ENCODE measurements at places on chromosomes 2 and 18.

GRCh38 chr18:8386669-8387380 lies 222.4 kb upstream of the RAB12 start:
- DNase-seq, result no peak

DNA sequence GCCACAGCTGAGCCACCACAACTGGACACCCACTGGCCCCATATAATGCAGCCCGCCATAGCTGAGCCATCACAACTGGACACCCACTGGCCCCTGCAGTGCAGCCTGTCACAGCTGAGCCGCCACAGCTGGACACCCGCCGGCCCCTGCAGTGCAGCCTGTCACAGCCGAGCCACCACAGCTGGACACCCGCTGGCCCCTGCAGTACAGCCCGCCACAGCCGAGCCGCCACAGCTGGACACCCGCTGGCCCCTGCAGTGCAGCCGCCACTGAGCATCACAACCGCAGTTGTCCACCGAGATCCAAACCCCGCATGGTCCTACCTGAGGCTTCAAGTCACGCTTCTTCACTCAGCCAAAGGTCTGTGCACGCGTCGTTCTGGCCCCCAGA lies 134.2 kb downstream of the PXDN start:
- no peak for DNase-seq

- DNase-seq, result no peak
These were observed 20.2 kb downstream of the FAM124B start for GRCh38 chr2:224381521-224382279.

GRCh38 chr2:74051504-74051903 lies 66.8 kb downstream of the TET3 start:
- no peak for DNase-seq

- DNase-seq, result no peak
These were observed 20.2 kb downstream of the IL18RAP start for GRCh38 chr2:102442967-102443828.
